Ammon's horn (tissue), 1 donor: ENCODE measurements at places on chromosomes 11 and 22.

DNA sequence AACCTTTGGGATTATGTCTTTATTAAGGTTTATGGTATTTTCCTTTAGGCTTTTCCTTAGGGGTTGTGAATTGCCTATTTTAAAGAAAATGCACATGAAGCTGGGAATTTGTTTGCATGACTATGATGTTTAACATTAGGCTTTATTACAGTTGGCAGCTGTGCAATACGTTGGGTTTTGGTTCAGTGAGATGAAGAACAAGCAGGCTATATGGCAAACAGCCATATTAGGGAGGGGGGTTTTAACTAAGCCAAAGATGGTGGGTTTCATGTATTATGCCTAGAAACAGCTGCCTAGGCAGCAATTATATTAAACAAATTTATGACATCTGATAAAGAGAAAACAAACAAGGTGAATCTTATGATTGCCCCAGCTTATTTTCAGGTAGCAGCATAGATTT lies 880.8 kb downstream of the FAM181B start:
- no peak for DNase-seq

- peak; percentile 71 for DNase-seq
Measured at GRCh38 chr11:3836903-3837302, 3.9 kb downstream of the RHOG start.

DNA sequence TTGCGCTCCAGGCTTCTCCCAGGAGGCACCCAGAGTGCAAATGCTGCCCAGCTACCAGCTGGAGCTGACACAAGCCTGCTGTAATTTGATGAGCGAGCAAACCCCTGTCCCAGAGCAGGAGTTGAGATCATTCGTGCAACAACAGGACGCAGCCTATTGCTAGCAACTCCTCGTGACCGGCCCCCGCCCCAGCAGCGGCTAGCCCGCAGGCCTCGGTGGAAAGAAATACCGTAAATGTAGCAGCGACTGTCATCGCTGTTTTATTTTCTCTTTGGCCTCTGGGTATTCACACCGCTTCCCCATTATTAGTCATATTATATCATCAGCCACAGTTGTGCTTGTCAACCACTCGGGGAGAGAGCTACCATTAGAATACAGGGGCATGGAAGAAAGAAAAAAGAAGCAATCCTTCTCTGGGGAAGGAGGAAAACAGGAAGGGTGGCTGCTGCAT lies 59.2 kb upstream of the ATXN10 start:
- DNase-seq = no peak

DNA sequence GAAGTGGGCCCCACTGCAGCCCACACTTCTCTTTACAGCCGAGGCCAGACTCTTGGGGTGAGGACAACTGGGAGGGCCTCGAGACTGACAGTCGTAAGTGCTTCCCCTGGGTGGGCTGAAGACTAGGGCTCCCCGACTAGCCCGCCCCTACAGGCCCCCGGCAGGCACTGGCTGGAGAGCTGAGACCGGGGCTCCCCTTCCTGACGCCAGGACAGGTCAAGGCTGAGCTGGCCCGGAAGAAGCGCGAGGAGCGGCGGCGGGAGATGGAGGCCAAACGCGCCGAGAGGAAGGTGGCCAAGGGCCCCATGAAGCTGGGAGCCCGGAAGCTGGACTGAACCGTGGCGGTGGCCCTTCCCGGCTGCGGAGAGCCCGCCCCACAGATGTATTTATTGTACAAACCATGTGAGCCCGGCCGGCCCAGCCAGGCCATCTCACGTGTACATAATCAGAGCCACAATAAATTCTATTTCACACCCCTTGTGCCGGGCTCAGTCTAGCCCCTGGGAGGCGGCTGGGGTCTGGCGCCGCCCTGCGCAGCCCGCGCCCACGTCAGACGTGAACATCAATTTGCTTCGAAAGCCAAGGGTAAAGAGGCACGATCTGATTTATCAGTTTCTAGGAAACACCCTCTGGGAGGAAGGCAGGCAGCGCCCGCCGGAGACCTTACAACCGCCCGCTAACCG lies 13.5 kb downstream of the SCYL1 start:
- DNase-seq = no peak

- DNase-seq = no peak
Measured at GRCh38 chr11:96215110-96215782, 127.7 kb downstream of the MAML2 start.

DNA sequence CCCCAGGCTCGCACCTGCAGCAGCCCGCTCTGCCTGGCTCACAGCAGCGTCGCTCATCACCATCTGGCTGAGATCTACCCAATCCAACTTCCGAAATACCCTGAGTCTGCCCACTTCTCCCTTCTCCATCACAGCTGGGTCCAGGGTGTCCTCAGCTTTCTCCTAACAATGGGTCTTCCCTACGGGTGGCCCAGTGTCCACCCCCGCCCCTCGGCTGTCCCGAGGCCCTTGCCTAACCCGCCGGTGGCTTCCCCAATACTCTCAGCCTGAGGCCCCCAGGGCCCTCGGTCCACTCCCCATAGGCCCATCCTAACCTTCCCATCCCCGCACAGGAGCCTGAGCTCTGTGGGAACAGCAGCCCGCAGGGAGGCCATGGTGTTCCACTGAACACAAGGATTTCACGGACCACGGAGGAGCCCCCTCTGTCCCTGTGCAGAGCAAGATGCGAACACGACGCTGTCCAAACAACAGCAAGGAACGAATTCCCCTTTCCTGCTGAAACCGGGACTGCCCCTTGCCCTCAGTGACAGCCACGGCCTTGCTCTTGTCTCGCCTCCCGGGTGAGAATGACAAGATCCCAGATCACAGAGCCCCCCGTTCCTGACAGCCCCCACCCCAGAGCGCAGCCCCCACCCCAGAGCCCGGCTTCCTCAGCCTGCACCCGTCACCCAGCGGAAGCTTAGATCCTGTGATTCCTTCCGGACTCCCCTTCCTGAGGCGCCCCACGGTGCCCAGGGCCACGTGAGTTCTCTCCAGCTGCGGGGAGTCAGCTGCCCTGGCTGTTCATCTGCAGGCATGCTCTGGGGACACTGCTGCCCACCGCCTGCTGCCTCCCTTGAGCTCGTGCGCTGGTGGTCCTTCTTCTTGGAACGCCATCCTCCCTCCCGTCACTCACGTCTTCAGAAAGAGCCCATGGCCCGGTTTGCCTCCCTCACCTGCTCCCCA lies 48.8 kb upstream of the CARS1 start:
- DNase-seq = no peak

- no peak for DNase-seq
Measured at GRCh38 chr11:119346605-119347004, at the start of gene MFRP. Gene MFRP, minus strand, starts transcription at chr11:119346705. Its CDS starts 192 bp downstream, at chr11:119346513.

- no peak for DNase-seq
Measured at GRCh38 chr11:33321422-33321821, 64.2 kb downstream of the HIPK3 start.

DNA sequence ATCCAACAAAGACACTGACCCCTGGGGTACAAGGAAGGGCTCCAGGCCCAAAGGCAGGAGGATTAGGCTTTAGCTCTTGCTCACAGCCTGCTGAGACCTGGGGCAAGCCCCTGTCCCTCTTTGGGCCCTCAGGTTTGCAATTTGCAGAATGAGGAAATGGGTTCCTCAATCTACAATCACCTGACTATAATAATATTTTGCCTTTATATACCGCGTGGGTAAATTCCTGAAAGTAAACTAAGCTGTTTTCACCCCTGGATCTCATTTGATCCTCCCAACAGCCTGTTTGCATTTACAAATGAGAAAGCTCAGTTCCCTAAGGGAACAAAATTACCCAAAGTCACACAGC lies 797 bp downstream of the STARD10 start:
- DNase-seq = no peak

DNA sequence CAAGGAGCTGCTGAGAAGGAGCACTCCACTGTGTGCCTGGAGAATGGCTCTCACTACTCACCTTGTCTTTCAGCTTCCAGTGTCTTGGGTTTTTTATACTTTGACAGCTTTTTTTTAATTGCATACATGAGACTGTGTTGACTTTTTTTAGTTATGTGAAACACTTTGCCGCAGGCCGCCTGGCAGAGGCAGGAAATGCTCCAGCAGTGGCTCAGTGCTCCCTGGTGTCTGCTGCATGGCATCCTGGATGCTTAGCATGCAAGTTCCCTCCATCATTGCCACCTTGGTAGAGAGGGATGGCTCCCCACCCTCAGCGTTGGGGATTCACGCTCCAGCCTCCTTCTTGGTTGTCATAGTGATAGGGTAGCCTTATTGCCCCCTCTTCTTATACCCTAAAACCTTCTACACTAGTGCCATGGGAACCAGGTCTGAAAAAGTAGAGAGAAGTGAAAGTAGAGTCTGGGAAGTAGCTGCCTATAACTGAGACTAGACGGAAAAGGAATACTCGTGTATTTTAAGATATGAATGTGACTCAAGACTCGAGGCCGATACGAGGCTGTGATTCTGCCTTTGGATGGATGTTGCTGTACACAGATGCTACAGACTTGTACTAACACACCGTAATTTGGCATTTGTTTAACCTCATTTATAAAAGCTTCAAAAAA lies 72.6 kb downstream of the NCAPD3 start:
- no peak for DNase-seq

- DNase-seq = no peak
Measured at GRCh38 chr11:95586155-95586554, 203.4 kb downstream of the FAM76B start.

DNA sequence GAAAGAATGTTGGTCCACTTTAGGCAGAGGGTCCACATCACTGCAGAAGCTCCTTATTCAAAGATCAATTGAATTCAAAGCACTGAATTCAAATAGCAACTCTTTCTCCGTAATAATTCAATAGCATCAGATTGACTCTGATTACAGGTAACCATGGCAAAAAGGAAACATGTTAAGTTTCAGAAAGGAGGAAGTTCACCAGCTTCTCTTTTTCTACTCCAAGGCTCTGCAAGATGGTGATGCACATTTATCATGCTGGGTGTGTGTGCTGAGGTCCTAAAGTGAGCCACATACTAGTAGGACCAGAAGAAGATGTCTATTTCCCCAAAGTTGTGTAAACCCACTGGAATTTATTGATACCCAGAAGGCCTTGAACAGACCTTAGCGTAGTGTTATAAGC lies 18.0 kb upstream of the DRD2 start:
- no peak for DNase-seq
